Cerebellar nuclear complex (tissue), 1 donor: ENCODE measurements at places on chromosomes 13 and 19.

- DNase-seq = no peak
These were observed 29.1 kb upstream of the POP4 start for GRCh38 chr19:29576761-29577648.

- no peak for DNase-seq
These were observed 4.4 kb downstream of the DOCK6 start for GRCh38 chr19:11257846-11258380.

DNA sequence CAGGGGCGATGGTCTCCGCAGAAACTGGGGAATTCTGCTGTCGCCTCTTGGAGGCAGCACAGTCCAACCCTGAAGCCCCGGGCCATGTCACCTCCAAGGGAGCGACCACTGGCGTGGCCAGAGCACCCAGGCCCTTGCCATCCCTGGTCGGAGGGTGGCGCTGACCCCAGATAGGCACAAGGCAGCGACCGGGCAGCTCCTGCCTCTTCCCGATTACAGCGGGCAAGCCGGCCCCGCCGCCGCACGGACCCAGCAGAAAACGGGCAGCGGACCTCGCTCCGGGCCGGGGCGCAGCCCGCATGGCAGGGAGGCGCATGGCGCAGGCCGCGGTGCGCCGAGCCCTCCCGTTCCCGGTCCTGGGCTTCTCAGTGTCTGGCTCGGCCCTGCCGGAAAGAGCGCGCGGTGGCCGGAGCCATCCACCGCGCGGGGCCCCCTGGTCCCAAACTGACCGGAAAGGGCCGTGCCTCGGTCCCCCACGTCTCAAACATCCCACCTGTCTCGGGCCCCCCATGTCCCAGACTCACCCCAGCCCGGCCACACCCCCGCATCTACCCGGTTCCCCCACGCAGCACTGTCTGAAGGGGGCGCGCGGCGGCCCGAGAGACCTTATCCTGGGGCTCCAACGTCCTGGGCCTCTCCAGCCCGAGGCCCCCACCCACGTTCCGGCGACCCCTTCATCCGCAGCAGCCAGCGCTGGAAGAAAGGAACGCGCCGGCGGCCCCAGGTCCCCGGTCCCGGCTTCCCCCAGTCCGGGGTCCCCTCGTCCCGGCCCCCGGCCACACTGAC, 727 bp downstream of the CERS1 start:
- DNase-seq = peak; percentile 13

GRCh38 chr19:3175781-3176714, 2.5 kb upstream of the S1PR4 start:
- DNase-seq = no peak

- no peak for DNase-seq
These were observed 1.6 kb upstream of the BBC3 start for GRCh38 chr19:47232422-47233211.

DNA sequence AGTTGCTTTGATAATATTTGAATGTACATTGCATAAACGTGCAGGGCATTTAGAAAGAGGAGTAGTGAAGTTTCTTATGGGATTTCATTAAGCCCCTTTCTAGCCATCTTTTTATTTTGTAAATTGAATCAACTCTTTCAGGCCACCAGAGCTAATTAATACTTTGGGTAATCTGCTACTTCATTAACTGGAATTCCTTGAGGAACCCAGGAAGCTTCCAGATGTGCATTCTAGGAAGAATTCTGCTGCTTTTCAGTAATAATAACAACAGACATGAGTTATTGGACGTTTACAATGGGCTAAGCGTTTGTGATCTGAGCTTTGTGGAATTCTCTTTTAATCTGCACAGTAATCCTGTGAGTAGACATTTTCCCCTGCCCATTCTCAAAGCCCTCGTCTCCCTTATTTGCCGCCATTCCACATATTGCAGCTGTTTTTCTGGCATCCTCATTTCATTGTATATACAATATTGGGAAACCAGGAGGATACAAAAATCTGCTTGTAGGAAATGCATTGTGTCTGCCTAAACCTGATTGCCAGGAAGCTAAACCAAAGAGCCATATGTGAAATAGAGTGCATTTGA, 103.9 kb downstream of the HS6ST3 start:
- DNase-seq = no peak

DNA sequence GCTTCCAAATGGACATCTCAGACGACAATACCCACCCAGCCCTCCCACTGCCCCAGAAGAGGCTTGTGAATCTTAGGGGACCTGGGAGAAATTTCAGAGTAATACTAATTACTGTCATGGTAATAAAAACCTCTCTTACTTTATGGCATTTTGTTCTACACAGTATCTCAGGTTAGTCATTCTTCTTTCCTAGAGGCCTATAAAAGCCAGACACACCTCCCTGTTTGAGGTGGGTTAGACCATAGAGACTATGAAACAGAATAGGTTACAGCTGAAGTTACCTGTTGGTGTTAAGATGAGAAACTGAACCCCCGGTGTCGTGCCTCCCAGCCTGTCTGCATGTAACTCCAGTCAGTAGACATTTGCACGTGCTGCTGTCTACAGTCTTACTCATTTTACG, 113.9 kb downstream of the SLC7A1 start:
- no peak for DNase-seq

GRCh38 chr19:55611300-55611982, 6.0 kb downstream of the ZNF865 start:
- no peak for DNase-seq

DNA sequence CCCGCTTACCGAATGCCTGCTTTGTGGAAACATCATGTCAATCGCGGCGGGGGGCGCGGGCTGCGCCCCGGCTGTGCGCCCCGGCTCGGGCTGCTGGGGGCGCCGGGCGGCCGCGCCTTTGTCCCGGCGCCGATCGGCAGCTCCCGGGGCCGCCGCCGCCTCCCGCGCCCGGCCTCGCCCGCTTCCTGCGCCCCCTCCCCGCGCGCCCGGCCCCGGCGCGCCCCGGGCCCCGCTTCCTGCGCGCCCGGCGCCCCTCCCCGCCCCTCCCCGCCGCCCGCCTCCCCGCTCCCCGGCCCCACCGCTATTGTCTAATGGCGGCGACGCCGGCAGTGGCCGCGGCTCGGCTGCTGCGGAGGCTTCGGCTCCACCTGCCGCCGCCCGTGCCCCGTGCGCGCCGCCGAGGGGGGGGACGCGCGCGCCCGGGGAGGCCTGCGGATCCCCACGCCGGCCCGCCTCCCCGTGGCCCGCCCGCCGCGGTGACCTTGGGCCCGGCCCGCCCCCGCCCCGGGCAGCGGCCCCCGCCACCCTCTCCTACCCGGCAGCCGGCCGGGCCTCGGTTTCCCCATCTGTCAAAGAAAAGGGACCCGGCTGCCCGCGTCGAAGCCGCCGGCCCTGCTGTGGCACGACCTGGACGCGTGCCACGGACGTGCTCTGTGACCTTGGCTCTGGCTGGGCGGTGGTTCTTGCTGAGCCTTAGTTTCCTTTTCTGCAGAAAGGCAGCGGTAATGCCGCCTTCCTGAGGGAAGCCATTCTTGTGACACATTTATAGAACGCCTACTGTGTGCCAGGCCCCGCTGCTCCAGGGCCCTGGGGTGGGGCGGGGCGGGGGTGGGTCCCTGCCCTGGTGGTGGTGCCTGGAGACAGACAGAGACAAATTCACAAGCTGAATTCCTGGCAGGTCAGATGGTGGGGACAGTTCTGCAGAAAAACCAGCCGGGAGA, at the start of gene TLE5:
Gene TLE5 (minus strand): TSS at position 331 of the 941 bp plus-strand sequence. CDS start 295 bp downstream, at position 36.
- DNase-seq = no peak

- no peak for DNase-seq
These were observed 607.3 kb downstream of the UQCRFS1 start for GRCh38 chr19:28605501-28606268.

- no peak for DNase-seq
These were observed 24.8 kb downstream of the SIAH3 start for GRCh38 chr13:45826731-45827130.

DNA sequence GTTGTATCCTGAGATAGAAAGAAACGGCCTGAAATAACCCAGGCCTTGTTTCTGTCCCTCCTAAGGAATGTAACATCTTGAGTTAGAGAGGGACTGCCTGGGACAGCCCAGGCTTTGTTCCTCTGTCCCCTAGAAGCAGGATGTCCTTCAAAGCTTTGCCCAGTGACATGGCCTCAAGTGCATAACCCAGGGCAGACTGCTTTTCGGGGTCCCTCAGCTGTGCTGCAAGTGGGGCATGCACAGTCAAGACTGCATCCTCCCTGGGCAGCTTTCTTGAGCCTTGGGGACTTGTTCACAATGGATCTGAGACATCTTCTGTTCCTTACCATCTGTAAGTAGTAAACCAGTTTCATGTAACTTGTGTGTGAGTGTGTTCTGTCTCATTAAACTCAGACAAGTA, 7.5 kb upstream of the EPSTI1 start:
- no peak for DNase-seq

DNA sequence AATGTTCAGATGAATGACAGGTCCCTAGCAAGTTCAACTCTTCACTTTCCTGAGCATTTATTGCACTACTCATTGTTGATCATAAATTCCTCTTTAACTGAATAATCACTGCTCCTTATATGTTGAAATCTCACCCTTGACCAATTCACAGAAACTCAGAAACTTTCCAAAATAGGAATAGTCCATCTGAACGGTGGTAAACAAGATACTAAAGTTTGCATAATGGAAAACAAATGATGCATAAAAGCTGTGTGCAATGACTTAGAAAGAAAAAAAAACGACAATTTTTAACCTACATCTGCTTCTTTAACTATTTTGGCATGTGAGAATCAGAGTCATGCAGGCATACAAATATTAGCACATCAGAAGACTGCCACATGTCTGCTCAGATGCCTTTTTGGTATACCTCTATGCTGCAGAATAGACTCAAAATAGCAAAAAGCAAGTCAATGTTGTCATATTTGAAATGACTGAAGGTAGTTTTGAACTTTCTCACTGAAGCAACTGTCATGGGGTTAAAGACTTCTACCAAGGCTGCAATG, 34.8 kb downstream of the SLC10A2 start:
- no peak for DNase-seq

DNA sequence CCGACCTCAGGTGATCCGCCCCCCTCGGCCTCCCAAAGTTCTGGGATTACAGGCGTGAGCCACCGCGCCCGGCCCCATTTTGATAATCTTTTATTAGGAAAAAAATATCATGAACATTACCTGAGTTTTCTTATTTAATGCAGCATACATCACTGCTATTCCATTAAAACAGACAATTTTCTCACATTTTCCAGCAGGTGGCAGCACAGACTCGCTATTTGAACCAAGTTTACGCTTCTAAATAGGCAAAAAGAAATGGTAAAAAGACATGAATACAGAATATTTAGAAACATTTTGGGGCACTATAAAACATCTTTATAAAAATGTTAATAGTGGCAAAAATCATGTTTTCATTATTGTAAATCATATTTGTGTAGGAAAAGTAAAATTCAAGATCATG, 903.1 kb downstream of the SLITRK6 start:
- DNase-seq = peak; percentile 2

DNA sequence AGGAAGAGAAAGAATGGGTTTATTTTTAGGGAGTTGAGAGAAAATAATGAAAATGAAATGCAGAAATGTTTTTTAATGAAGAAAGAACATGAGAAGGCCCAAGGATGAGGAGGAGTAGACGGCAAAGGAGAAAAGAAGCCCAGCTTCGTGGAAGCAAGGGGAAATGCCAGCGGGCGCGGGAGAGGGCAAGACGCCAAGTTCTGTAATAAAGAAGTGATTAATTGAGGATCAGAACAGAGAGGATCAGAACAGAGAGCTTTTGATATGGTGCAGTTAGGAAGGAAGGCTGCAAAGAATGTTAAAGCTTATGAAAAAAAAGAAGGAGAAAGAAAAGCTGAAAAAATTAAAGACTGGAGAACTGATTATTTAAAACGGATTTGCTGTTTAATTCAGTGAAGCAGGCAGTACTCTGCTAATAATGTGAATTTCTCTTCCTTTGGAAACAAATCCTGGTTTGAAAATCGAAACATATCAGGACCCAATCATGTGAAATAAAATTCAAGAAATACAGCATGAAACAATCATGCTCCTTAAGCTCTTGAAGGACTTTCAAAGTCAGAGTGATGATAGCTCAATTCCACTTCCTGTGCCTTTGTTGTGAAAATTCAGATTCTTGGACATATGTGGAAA, 99.3 kb upstream of the SOX1 start:
- no peak for DNase-seq

GRCh38 chr19:13255041-13255718, 105.0 kb downstream of the IER2 start:
- no peak for DNase-seq

- DNase-seq = no peak
These were observed 166.3 kb upstream of the SOX21 start for GRCh38 chr13:94878602-94879165.

DNA sequence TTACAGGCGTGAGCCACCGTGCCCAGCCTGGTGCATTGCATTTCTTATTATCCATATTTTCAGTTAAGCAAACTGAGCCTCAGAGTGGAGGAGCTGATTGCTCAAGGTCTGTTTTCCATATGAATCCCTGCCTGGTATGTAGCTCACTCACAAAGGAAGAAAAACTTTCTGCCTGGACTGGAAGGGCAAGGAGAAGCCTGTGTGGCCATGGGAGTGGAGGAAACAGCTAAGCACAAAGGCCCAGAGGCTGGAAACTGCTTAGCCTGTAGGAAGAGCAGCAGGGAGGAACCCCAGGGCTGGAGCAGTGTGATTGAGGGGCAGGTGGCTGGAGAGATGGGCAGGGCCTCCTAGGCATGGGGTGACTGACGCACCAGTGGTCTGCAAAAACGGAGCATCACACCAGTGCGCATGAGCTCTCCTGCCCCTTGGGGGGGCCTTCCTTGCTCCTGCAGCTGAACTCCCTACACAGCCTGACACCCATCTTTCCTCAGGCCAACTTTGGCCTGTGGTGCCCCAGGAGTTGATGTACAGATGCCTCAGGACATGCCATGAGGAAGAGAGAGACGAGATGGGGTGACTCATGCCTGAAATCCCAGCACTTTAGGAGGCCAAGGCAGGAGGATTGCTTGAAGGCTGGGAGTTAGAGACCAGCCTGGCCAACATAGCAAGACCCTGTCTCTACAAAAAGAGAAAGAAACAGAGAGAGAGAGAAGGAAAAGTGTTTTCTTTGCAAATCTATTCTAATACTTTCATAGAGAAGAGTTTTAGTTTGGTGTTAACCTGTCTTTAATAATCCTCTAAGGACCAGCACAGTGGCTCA, 2.8 kb upstream of the HNRNPM start:
- DNase-seq = no peak

- no peak for DNase-seq
These were observed 472.3 kb downstream of the IRS2 start for GRCh38 chr13:109314101-109314500.

GRCh38 chr13:28321756-28322155, 173.2 kb downstream of the FLT1 start:
- DNase-seq = no peak

DNA sequence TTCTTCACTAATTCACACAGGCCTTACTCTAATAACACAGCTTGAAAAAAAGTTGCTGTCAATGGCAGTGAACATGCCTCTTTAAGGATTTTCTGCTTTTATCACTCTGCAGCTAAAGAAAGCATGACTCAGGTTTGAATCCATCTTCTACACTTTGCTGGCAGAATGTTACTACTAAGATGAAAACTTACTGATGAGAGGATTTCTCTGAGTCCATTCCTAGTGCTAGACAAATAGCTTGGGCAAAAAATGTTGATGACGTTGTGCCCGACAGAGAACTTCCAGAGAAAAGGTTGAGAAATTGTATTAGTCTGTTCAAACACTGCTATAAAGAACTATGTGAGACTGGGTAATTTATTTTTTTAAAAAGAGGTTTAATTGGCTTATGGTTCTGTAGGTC, 572.0 kb downstream of the IRS2 start:
- DNase-seq = no peak
